GM23248 (cell line): ENCODE measurements at places on chromosomes 16 and 17.

DNA sequence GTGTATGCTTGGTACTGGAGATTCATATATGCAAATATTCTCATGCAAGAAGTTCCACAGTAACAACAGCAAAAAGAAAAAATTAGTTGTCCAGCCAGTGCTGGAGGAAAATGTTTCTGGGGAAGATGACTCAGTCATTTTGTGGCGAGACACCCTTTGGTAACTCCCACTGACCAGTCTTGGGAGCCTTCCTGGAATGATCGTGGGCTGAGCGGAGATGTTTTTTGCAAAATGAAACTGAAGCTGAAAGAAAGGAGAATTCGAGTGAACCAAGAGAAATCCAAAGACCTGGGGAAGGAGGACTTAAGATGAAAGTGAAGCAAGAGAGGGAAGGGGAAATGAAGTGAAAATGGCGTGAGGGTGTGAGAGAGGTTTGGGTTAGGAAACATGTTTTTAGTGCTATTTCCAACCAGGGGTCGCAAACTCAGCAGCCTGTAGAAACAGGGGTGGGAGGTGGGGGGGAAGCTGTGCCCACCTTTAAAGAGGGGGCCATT lies 5.2 kb downstream of the ITPRIPL2 start:
- peak; percentile 96 for DNase-seq

GRCh38 chr17:65855245-65855644 lies 293.8 kb upstream of the AXIN2 start:
- no peak for DNase-seq

DNA sequence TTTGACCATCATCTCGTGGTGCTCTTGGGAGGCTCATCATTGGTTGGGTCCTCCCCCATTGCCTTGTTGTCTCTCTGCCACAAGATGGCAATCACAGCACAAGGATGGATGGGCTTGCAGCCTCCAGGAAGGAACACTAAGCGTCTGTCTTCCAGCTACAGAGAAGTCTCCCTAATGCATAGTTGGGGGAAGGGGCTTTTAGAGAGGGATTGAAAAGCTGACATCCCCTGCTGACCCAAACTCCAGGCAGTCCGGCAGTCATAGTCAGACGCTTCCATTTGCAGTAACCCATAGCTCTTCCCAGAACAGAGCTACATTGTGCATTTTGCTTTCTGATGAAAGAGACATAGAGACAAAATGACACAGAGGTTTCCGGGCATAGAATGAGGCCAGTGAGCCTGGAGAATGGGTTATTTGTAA lies 111.4 kb downstream of the UTP18 start:
- DNase-seq = peak; percentile 57

DNA sequence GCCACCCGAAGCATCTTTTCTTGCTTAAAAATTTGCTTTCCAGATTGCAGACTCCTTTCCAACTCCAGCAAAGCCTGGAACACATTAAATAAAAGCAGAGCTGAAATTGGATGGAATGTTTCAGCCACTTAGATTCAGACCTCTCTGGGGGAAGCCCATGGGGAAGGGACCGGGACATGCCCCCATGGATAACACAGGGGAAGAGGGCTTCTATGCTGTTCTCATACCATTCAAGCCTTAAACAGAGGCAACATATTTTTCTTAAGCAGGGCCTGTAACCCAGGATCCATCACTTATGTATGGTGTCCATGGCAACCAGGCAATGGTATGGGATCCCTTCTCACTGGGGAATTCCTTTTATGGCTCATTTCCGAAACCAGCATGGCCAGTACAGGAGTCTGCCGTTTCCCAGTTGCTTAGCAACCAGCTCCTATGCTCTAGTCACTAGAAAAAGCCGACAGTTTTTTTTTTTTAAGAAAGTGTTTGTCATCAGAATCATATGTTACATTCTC lies 62.0 kb upstream of the MARCHF10 start:
- peak; percentile 94 for DNase-seq

- DNase-seq = no peak
These were observed 76.4 kb downstream of the WWP2 start for GRCh38 chr16:69838489-69838888.

GRCh38 chr17:47949197-47949759 lies 7.9 kb downstream of the PNPO start:
- peak; percentile 84 for DNase-seq

DNA sequence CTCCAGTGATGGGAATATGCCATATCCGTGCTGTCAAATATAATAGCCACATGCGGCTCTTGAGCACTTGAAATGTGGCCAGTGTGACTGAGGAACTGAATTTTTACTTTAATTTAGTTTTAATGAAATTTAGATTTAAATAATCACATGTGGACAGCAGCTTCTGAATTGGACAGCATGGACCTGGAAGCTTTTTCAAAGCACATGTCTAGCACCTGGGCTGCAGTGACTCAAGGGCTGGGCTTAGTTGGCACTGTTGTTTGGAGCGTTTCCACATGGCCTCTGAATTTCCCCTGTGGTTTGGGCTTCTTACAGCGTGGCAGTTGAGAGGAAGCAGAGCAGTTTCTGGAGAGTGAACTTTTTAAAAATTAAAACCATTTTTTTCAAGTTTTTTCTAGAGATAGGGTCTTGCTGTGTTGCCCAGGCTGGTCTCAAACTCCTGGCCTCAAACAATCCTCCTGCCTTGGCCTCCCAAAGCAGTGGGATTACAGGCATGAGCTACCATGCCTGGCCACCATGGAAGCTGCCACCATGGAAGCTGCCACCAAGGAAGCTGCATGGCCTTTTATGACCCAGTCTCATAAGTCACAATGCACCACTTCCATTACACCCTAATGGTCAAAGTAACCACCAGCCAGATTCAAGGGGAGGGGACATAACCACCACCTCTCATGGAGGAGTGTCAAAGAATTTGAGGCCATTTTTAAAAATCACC lies 6.7 kb upstream of the TOB1 start:
- peak; percentile 85 for DNase-seq

DNA sequence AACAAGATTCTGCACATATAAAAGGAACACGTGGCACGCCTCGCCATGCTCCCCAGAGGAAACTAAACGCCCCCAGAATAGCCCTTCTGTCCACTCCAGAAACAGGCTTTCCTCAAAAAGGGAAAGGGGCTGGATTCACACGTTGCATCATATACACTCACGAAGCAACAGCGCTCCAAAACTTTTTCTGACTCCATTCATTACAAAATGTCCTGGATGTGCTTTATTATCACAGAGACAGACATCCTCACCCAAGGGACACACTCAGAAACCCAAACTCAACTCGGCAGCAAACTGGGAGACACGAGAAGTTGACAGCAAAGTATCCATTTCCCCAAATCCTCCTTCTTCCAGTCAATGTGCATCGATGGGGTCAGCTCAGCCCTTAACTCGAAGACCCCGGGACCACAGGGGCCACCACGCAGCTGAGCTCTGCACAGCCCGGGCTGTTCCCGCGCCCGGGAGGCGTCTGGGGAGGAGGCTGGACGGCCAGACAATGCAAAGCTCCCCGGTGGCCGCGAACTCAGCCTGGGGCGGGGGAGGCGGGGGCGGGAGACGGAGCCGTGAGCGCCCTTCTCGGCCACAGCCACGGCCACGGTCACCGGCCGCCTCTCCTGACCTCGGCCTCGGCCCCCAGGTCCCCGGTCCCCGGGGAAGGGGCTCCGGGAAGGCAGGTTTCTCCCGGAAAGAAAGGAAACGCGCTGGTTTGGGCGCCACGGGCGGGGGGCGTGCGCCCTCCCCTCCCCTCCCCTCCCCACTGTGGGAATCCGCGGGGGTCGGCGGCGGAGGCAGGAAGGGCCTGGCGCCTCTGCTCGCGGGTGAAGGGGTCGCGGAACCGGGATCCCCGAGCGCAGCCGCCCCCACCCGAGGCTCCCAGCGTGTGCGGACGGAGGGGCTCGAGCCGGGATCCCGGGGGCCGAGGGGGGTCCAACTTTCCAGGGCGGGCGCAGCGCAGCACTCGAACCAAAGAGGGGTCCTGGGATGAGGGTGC lies 1.2 kb downstream of the NXN start:
- peak; percentile 59 for DNase-seq

- peak; percentile 16 for DNase-seq
These were observed 20.2 kb upstream of the UMOD start for GRCh38 chr16:20372701-20373100.

DNA sequence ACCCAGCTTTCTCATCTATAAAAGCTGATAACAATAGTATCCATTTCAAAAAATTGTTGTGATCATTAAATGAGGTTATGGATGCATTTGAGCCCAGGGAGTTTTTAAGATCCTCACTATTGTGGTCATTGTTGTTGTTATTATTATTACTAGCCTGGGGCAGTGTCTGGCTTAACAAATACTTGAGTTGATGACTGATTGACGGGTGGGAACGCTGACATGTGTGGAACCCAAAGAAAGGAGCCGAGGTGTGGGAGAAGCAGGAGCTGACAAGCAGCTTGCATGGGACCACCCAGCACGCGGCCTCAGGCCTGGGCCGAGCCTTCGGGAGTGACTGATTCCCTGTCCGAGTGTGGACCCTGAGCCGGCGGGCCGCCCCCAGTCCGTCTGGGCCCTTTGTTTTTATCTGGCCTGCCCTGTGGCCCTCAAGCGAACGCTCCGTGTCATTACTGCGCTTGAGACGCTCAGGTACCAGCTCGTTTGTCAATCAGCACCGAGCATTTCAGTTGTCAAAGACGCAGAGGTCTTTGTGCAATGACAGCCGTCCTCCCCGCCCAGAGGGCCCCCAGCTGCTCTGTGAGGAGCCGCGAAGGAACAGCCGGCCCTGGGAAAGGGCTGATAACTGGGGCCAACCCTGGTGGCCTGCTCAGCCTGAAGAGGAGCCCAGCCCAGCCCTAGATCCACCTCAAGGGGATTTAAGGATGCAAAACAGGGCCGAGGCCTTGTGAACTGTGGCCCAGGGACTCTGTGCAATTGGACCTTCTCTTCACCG lies 132.9 kb upstream of the FOXF1 start:
- no peak for DNase-seq
